ENCODE measurements at places on chromosomes 1 and 21. TPM values are rescaled to one million over a fixed set of nuclear protein-coding genes. Genes with fewer than 3 reads are reported as not detected.

The ODR4 gene
- 31.5 TPM for total RNA-seq

The OR2W3 gene
- not detected for total RNA-seq

The CHI3L2 gene
- total RNA-seq: 0.89 TPM

The PLA2G2A gene
- total RNA-seq: not detected

The ABCA4 gene
- total RNA-seq: 0.51 TPM

The OR2G6 gene
- not detected for total RNA-seq

The PPIH gene
- 18.7 TPM for total RNA-seq

The NPPB gene
- total RNA-seq: 19.7 TPM

The TEX38 gene
- not detected for total RNA-seq

The CRYZL1 gene
- 31.5 TPM for total RNA-seq

Data from smooth muscle cell of the umbilical artery (primary cell).